ENCODE measurements at places on chromosomes 16 and 17. TPM values are rescaled to one million over a fixed set of nuclear protein-coding genes. Genes with fewer than 3 reads are reported as not detected.
A peak's percentile ranks its signal among the peaks of the same experiment; 100 is the strongest.

- no peak for DNase-seq
- H3K36me3 ChIP-seq = no peaks in the 10 kb centered on the region
- H3K4me1 ChIP-seq = no peaks in the 10 kb centered on the region
Measured at GRCh38 chr16:48498769-48499631, 111.0 kb downstream of the N4BP1 start.

DNA sequence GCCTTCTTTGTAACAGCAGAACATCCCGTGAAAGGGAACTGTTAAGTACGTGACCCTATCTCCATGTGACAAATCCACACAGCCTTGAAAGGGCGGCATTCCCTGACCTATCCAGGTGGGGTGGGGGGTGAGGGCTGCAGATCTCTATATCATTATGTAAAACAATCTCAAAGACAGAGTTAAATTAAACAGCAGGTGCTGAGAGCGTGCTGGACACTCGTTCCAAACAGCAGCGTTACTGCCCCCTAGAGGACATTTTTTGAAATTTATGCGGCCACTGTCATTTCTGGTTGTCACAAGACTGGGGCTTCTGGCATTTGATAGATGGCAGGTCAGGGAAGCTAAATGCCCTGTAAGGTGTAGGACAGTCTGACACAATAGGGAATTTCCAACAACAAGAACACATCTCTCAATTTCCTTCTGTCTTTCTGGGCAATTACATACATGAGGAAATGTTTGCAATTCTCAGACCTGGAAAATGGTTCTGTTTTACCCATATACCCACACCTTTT, 6.7 kb upstream of the SLC25A39 start:
- H3K4me1 ChIP-seq = peaks cover 13% of the 10 kb centered on the region
- H3K36me3 ChIP-seq = no peaks in the 10 kb centered on the region
- H3K27me3 ChIP-seq = peaks cover 2% of the 10 kb centered on the region
- no peak overlapping the region for H3K4me3 ChIP-seq

DNA sequence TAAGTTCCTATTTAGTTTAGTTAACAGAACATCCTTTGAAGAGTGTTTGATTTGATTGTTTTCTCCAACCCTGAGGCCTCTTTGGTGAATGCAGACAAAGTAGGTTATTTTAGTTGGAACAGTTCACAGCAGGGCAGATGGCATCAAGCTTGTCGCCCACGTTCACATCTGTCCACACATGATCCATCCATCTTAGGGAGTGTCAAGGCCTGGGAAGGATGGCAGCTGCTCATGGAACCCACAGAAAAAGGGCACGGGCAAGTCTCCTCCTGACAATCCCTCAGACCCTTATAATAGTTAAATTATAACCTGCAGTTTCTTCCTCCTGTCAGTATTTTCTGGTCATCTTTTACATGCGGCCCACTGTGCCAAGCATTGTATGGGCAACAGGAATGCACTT, 60.2 kb downstream of the KNOP1 start:
- H3K36me3 ChIP-seq = peaks cover 28% of the 10 kb centered on the region
- no peaks in the 10 kb centered on the region for H3K27me3 ChIP-seq
- H3K4me1 ChIP-seq = no peaks in the 10 kb centered on the region
- H3K27ac ChIP-seq = no peak overlapping the region
- H3K4me3 ChIP-seq = no peak overlapping the region

The HBA1 gene
- total RNA-seq = not detected

- peak overlapping the region; percentile 85 for H3K4me3 ChIP-seq
- H3K27me3 ChIP-seq = no peaks in the 10 kb centered on the region
- H3K36me3 ChIP-seq = no peaks in the 10 kb centered on the region
- H3K4me1 ChIP-seq = peaks cover 34% of the 10 kb centered on the region
- peak overlapping the region; percentile 85 for H3K27ac ChIP-seq
- DNase-seq = no peak
Measured at GRCh38 chr17:2402544-2402943, 1.7 kb upstream of the MNT start.

DNA sequence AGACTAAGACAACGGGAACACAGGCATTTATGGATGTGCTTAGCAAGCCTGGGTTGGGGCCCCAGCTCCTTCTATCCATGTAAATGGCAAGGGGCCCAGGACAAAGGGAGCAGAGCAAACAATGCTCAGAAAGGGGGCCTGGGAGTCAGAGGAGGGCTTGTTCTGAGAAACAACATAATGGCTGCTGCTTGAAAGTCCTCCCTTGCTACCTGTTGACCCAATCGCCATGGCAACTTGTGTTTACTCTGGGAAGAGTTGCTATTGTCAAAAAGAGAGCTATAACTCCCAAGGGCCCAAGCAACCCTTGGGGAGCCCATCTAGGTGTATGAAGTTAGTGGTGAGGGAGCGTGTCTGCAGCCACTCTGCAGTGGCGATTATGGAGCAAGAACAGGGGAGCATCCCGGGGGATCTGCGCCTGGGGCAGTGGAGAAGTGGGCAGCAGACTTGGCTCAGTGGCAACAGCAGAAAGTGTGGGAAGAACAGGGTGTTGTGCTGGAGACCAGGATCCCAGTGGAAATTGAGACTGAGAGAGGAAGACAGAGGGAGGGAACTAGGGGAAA, 118.7 kb upstream of the NLRP1 start:
- no peak overlapping the region for H3K4me3 ChIP-seq
- H3K4me1 ChIP-seq = no peaks in the 10 kb centered on the region
- H3K36me3 ChIP-seq = no peaks in the 10 kb centered on the region
- peaks cover 29% of the 10 kb centered on the region for H3K27me3 ChIP-seq

DNA sequence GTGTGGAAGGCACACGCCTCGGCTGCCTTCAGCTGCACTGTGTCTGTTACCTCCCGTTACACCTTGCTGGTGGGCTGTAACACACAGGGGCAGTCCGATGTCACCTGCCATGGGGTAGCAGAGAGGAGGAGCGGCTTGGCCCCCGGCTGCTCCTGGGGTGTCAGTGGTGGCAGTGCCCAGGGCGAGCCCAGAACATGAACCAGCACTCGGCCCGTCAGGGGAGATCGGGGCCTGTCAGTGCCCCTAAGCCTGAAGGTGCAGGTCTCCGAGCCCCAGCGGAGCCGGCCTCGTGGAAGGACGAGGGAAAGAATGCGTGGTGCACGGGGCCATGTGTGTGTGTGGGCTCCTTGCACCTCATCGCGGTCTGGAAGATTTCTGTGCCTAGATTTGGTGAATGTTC, 15.4 kb downstream of the RGS11 start:
- no peak overlapping the region for H3K4me3 ChIP-seq
- H3K27me3 ChIP-seq = no peaks in the 10 kb centered on the region
- H3K36me3 ChIP-seq = peaks cover 3% of the 10 kb centered on the region

DNA sequence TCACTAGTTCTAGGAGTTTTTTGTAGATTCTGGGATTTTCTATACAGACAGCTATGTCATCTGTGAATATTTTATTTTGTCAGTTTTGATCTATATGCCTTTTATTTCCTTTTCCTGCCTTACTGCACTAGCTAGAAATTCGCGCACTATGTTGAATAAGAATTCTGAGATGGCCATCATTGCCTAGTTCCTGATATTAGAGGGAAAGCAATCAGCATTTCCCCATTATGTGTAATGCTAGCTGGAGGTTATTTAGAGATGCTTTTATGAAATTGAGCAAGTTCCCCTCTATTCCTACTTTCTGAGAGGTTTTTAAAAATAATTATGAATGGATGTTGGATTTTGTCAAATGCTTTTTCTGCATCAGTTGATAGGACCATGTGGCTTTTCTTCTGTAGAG, 23.8 kb downstream of the MPRIP start:
- DNase-seq = no peak
- H3K4me3 ChIP-seq = no peak overlapping the region
- H3K27me3 ChIP-seq = no peaks in the 10 kb centered on the region
- peaks cover 27% of the 10 kb centered on the region for H3K4me1 ChIP-seq
- H3K27ac ChIP-seq = no peak overlapping the region
- peaks cover 24% of the 10 kb centered on the region for H3K36me3 ChIP-seq

GRCh38 chr17:58120195-58120822, 27.9 kb upstream of the OR4D1 start:
- H3K4me3 ChIP-seq = no peak overlapping the region
- no peaks in the 10 kb centered on the region for H3K36me3 ChIP-seq
- no peak for DNase-seq
- no peak overlapping the region for H3K27ac ChIP-seq
- H3K27me3 ChIP-seq = peaks cover 6% of the 10 kb centered on the region
- peaks cover 3% of the 10 kb centered on the region for H3K4me1 ChIP-seq

- no peak overlapping the region for H3K27ac ChIP-seq
- H3K4me3 ChIP-seq = no peak overlapping the region
- no peak for DNase-seq
- H3K27me3 ChIP-seq = no peaks in the 10 kb centered on the region
- H3K36me3 ChIP-seq = peaks cover under 1% of the 10 kb centered on the region
- peaks cover 2% of the 10 kb centered on the region for H3K4me1 ChIP-seq
Measured at GRCh38 chr17:41325126-41325525, 9.6 kb upstream of the KRTAP17-1 start.

The RAC3 gene
- total RNA-seq = 7.6 TPM

The PRSS33 gene
- 0.36 TPM for total RNA-seq

Measured in activated naive CD8-positive, alpha-beta T cell treated with anti-CD3 and anti-CD28 coated beads, Interleukin-2, amount 10 ng/mL, durations not matched to agents 7 days and 5 days (primary cell).